Thoracic aorta (tissue), 2 donors: ENCODE measurements at places on chromosomes 3 and 15.

DNA sequence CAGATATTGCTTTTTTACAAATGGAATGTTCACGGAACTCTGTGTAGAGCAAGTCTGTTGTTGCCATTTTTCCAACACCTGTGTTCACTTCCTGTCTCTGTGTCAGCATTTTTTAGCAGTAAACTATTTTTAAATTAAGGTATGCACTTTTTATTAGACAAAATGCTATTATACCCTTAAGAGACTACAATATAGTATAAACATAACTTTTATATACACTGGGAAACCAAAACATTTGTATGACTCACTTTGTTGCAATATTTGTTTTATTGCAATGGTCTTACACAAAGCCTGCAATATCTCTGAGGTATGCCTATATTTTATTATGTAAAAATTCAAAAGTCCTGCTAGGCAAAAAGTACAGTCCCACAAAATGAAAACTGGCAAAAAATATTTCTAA lies 39.8 kb upstream of the FGF7 start:
- no peak for DNase-seq

DNA sequence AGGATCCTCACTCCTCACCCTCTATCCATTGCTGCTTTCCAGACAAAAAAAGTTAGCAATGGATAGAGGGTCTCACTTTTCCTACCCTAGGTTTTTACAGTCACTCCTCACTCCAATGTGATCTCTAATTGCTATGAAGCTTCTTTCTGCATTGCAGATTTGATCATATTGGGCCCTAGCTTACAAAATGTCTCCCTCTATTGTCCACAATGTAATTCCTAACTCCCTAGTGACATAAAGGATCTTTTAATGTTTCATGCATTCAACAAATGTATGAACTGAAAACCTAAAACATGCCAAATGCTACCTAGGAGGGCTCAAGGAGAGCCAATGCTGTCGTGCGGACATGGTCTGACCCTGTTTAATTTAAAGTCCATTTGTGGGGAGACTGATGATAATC lies 234.8 kb downstream of the CADM2 start:
- DNase-seq: no peak

- DNase-seq: no peak
Measured at GRCh38 chr3:178306432-178307115, 229.7 kb upstream of the KCNMB2 start.

GRCh38 chr3:85821130-85821756 lies 862.5 kb downstream of the CADM2 start:
- DNase-seq: no peak

- peak; percentile 82 for DNase-seq
Measured at GRCh38 chr15:25830844-25831451, 32.2 kb downstream of the ATP10A start.

DNA sequence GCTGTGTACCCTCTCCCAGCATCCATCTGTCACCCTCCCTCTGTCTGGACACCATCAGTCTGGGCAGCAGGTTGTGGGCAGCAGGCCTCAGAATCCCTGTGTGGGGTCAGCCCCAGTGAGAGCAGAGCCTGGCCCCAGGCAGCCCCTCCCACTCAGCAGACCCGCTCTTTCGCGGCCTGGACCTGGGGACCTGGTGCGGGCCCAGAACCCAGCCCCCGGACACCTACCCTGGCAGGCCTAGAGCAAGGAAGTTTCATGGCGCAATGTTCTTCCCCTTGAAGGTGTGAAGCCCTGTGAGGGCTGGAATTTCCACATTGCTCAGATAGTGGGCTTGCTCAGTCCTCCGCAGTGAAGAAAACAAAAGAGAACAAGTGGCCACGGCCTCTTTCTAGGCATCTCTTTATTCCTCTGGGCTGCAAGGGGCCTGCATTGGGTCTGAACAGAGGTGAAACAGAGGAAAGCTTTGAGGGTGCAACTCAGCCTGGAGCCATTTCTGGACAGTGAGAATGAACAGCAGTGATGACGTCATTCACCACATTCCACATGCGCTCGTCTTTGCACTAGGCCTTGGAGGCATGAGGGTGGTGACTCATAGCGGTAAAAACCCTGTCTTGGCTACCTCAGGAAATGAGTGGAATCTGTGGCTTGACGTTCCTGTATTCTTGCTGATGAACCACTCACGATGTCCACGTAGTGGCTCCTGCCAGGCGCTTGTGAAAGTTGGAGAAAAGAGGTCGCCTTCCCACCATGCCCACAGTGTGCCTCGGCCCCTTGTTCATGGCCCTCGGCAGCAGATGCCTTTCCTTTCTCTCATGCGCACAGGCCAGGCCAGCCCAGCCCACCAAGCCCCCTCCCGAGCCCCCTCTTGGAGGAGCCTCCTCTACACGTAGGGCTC lies 66.1 kb downstream of the SLC30A4 start:
- DNase-seq: peak; percentile 31

GRCh38 chr3:119294696-119295671 lies 801 bp downstream of the ARHGAP31 start:
- DNase-seq: no peak

DNA sequence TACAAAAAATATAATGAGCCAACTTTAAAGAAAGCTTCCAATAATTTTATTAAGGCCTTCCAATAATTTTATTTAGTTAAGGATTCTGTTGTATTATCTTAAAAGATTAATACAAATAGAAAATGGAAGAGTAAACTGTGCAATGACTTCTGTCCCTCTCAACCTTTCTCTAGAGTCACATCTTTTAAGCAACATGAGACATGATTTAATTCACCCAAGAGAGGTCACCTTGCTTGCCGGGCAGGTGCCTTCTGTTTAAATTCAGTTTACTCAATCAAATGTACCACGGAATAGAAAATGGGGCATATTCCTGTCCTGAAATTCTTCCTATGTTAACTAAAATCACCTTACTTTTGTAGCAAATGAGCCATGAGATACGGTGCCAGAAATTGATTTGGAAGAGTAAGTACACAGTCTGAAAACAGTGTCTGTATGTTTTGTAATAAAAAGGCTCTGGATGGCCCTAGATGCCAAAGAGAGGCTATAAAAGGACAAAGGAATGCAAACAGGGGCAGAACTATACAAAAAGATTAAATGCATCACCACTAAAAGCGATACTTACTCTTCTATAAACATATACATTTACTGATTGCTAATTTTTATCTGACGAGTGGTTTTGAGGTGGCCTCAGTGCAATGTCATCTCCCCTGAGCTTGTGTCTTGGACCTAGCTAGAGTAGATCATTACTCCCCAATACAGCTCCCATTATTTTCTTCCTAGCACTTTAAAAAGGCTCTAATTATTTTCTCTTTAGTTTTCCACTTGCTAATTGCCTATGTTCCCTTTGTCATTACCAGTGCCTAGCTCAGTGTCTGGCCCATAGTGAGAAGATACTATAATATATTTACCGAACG lies 134.0 kb downstream of the FHIT start:
- DNase-seq: no peak

DNA sequence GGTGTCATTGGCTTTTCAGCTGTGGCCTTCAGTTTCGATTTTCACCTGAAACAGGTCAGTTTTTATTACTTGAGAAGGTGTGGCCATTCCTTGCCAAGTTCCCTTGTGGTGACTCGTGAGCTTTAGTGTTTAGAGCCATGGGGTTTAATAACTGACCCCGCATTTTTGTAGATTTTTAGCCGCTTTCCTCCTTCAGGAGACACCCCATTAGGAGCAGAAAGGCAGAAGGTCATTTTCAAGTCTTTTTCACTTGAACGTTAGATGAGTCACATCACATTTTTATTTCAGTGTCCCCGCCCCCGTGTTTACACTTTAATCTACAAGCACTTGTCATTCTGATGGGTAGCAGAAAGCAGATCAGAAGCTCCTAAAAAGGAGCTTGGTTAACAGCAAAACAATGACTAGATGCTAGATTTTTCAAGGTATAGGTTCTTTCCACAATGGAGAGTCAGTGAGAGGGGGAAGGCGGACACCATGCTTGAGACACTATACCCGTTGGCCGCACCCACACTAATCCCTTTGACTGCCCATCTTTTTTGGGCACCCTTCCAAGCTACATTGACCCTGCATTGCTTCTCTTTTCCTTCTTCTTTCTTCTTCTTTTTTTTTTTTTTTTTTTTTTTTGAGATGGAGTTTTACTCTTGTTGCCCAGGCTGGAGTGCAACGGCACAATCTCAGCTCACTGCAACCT lies 132.7 kb downstream of the GHSR start:
- no peak for DNase-seq

GRCh38 chr15:69055251-69055650 lies 40.8 kb downstream of the NOX5 start:
- DNase-seq: no peak

DNA sequence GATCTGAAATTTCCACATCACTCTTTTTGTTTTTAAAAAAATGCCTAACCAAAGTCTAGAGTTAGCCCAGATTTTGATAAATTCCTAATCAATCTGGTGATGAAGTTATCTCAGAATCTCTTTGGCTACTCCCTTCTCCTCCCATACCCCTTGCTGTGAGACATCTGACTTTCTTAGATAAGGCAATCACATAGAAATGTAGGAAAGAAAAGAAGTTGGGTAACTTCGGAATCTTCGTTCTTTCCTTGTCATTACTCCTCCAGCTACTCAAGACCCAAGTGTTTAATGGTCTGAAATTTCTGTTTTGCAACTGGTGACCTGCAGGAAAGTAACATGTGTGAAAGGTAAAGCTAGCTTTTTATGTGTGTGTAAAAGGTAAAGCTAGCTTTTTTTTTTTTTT lies 37.8 kb downstream of the MYL3 start:
- no peak for DNase-seq

- DNase-seq: no peak
Measured at GRCh38 chr3:113436809-113437208, 4.5 kb downstream of the CFAP44 start.

- DNase-seq: no peak
Measured at GRCh38 chr3:182729903-182730674, 63.2 kb upstream of the ATP11B start.

- DNase-seq: no peak
Measured at GRCh38 chr3:165233501-165234195, 37.5 kb upstream of the SLITRK3 start.

GRCh38 chr3:33046521-33046920 lies 50.4 kb downstream of the GLB1 start:
- DNase-seq: no peak

GRCh38 chr3:119400466-119400865 lies 62.9 kb downstream of the TMEM39A start:
- no peak for DNase-seq

GRCh38 chr3:124174476-124174875 lies 182.6 kb upstream of the ROPN1 start:
- no peak for DNase-seq

- no peak for DNase-seq
Measured at GRCh38 chr15:43436395-43436794, 56.6 kb downstream of the TP53BP1 start.

DNA sequence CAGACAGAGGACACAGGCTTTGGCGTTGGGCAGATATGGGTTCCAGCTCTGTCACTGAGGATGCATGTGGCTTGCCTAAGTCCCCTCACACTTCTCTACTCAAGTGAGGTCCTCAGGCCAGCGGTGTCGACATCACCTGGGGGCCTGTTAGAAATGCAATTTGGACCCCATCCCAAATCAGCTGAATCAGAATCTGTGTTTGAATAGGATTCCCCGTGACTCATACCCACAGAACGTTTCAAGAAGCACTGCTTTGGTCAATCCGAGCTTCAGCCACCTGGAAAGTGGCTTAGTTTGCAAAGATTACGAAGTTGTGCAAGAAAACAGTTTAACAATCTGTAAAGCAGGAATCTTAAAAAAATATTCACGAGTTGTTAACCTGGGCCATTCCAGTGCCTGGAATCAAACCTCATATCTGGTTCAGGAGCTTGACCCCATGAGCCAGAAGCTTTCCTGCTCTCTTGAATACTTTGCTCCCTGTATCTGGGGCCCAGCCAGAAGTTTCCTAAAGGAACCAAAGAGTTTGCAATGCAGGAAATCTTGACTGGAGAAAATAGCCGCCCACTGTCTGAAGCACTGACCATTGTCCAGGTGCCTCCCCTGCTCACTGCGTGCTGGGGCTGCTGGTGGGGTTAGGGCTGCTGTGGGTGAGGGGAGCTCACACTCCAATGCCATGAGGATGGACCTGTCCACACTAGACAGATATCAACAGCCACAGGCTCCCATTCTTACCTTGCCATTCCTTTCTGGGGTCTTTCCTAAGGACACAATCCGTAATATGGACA lies 208.5 kb upstream of the LINGO1 start:
- DNase-seq: no peak

- DNase-seq: no peak
Measured at GRCh38 chr3:51680663-51681230, 9.7 kb downstream of the TEX264 start.

DNA sequence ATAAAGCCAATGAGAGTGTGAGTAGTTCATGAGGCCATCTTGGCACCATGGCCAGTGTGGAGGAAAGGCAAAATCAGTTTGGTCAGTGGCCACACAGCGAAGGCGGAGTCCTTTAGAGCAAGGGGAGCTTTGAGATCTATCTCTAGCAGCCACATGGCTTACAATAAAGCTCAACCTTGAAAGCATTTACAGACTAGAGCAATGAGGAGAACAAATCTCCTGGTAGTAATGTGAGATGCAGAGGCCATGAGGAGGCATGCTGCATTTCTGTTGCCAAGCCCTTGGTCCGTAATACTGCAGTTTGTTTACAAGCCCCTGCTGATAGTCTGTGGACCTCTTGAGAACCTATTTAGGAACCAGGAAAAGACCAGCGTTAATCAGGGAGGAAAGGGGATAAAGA lies 381.5 kb upstream of the C2CD4B start:
- DNase-seq: no peak

- no peak for DNase-seq
Measured at GRCh38 chr3:48372862-48373435, 930 bp downstream of the FBXW12 start.

- DNase-seq: no peak
Measured at GRCh38 chr3:172582712-172583111, 59.5 kb upstream of the TNFSF10 start.

- no peak for DNase-seq
Measured at GRCh38 chr15:95995375-95996168, 334.9 kb upstream of the NR2F2 start.

DNA sequence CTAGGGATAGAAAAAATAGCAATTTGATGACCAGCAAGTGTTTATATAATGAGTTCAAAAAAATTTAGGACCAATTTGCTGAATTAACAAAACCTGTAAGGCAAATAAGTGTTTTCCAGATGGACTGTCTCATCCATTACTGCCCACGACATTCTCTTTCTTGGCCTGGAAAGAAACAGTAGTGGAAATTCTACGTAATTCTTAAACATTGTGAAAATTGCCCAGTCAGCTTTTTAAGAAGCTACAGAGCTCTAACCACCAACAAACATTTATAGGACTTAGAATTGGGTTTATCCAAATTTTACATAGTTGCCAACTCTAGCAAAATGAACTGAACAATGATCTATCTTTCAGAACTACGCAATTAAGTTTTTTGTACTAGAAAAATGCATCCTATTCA lies 227.7 kb upstream of the PEX5L start:
- no peak for DNase-seq
